Activated gamma-delta T cell (primary cell): ENCODE measurements at places on chromosomes 12 and 14.

GRCh38 chr12:63862187-63862968 lies 17.9 kb downstream of the SRGAP1 start:
- no peak for DNase-seq

- DNase-seq: no peak
Observed at GRCh38 chr14:103188810-103189480, 65.7 kb downstream of the TNFAIP2 start.

GRCh38 chr12:100243137-100243536 lies 23.7 kb downstream of the DEPDC4 start:
- no peak for DNase-seq

DNA sequence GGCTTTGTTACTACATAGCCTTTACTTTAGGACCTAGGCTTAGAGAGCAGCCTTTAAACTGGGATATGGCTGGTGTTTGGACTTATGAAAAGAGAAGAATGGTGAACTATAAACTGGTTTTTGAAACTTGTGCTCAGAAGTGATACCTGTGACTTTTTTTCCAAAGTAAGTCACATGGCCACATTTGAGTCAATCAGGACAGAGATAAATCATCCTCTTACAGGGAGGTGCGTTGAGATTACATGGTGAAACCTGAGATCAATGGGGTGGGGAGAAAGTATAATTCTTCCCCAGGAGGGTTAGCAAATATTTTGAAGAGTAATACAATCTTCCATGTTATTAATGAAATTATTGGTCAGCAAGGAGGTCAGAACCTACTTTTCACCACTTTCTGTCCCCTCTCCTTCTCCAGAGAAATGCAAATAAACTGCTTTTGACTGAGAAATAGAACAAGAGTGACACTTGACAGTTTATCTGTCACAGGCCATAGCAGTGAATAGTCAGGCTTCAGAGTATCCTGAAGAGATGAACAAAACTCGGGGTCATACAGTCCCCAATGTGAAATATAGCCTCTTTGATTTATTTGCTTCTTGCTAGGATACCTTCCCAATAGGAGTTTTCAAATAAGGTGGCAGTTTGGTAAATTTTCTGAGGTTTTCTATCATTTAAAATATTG lies 11.1 kb upstream of the ZNF641 start:
- DNase-seq: no peak

DNA sequence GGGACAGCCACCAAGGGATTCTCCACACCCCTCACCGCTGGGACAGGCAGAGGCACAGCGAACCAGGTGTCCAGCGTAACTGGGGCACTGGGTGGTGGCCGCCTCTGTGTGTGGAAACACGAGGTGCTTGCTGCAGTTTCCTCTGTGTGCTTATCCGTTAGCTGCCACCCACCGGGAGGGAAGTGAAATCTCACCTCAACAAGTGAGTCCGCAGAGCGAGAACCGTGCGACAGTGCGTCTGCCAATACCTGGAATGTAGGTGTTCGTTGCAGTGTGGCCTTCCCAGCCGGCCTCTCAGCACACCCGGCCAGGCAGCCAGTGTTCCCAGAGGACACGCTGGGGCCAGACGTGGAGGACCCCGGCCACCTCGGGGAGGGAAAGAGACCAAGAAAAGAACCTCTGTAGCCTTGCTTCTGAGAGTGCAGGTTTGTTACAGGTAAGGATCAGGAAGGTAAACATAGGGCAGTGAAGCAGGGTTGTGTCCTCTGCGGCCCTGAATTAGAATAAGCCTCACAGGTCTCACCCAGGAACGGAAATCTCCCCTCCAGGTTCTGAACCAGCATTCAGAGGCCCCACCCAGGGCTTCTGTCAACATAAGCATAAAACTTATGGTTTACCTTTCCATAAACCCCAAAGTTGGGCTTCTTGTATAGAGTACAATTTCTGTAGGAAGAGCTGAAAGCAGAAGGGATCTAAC lies 1.5 kb downstream of the BCL2L14 start:
- DNase-seq: no peak

GRCh38 chr12:56338308-56339157 lies at the start of gene IL23A:
Gene IL23A, plus strand, starts transcription at chr12:56338884. Its CDS starts 161 bp downstream, at chr12:56339045.
- no peak for DNase-seq

GRCh38 chr12:19771858-19772257 lies 332.6 kb downstream of the AEBP2 start:
- no peak for DNase-seq
